ENCODE measurements at places on chromosomes 3 and 15.

DNA sequence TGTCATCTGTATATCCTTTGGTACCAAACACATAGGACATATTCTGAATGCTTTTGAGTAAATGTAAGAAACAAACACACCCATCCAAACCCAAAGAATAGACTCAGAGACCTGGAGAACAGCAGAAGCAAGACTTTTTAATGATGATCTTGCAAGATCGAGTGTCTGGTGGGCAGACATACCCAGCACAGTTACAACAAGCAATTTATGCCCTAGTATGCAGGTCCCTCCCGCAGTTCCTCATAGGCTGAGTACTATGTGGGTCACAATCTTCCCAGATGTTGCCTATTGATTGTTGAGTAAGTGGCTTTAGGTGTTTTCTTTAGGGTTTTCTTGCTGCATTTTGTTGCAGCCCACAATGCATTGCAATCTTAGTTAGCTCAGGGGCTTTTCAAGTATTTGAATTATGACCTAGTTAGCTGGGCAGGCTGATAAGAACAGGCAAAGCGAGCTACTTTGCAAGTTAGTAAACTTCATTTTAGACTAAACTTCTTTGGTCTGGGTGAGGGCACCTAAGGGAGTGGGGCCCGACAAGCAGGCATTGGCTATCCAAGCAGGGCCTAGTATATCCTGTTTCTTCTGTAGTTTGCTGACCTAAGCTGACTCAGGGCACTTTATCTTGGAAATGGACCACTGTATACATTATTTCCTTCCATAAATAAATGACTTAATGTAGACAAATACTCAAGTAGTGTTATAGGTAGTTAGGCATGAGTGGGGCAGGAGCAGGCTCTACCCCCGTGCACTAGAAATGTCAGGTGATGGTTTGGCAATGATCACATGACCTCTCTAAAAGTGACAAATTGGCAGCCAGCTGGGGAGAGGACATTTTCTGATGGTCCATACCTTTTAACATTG, 87.3 kb upstream of the LIPC start:
- H3K27me3 ChIP-seq: no peaks in the 10 kb centered on the region
- H3K27ac ChIP-seq: no peak overlapping the region
- H3K4me1 ChIP-seq: no peaks in the 10 kb centered on the region
- no peaks in the 10 kb centered on the region for H3K36me3 ChIP-seq

- H3K27ac ChIP-seq: peak overlapping the region; percentile 55
- no peaks in the 10 kb centered on the region for H3K27me3 ChIP-seq
- DNase-seq: peak; percentile 18
- no peaks in the 10 kb centered on the region for H3K36me3 ChIP-seq
Observed at GRCh38 chr3:86990012-86990733, 776 bp downstream of the VGLL3 start.

DNA sequence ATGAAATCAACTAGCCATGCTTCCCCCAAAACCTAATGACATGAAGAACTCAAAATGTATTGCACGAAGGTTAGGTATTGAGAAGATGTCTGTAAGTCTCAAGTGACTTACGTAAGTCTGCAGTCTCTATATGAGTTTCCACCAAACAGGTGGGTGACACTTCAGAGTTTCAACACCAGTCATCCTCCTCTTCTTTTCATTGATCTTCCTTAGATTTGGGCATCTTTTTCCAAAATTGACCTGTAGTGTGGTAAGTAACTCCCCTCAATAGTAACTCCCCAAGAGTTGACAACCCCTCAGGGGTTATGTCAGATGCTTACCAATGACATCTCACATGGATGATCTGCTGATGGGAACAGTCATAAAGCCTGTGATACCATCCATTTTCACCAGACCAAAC, 46.1 kb downstream of the GPR176 start:
- H3K27ac ChIP-seq: no peak overlapping the region
- no peaks in the 10 kb centered on the region for H3K27me3 ChIP-seq
- H3K4me1 ChIP-seq: no peaks in the 10 kb centered on the region
- H3K36me3 ChIP-seq: no peaks in the 10 kb centered on the region

- H3K36me3 ChIP-seq: no peaks in the 10 kb centered on the region
- no peak for DNase-seq
- no peak overlapping the region for H3K27ac ChIP-seq
- H3K4me3 ChIP-seq: no peak overlapping the region
- H3K4me1 ChIP-seq: peaks cover 2% of the 10 kb centered on the region
Observed at GRCh38 chr3:32117320-32117719, 10.9 kb downstream of the GPD1L start.

DNA sequence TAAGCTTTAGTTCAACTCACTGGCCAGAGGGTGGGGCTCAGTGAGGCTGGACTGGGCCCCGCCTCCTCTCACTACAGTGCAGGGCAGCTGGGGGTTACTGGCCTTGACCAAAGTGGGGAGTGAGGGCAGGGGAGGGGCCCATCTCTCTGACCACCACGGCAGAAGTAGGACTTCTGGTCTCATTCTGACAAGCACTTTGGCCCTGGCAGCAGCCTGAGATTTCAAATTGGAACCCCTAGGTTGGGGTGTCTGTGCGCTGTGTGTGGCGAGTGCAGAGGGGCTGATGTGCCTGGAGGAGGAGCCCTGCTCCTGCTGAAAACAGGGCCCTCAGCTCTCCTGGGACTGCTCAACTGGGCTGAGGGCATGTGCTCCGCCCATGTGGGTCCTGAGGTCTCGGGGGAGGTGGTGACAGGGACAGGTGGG, 60.3 kb upstream of the RPL32 start:
- H3K27me3 ChIP-seq: no peaks in the 10 kb centered on the region
- H3K4me3 ChIP-seq: no peak overlapping the region
- H3K27ac ChIP-seq: no peak overlapping the region

GRCh38 chr15:56844471-56844870, 74.0 kb upstream of the TCF12 start:
- peak; percentile 48 for DNase-seq
- no peaks in the 10 kb centered on the region for H3K4me1 ChIP-seq
- no peaks in the 10 kb centered on the region for H3K27me3 ChIP-seq

GRCh38 chr3:136567599-136568188, 184.5 kb downstream of the STAG1 start:
- no peak overlapping the region for H3K4me3 ChIP-seq
- DNase-seq: no peak
- no peaks in the 10 kb centered on the region for H3K4me1 ChIP-seq
- no peaks in the 10 kb centered on the region for H3K27me3 ChIP-seq
- no peak overlapping the region for H3K27ac ChIP-seq

GRCh38 chr3:10344147-10344943, 23.4 kb upstream of the SEC13 start:
- H3K4me1 ChIP-seq: no peaks in the 10 kb centered on the region
- no peak overlapping the region for H3K4me3 ChIP-seq
- no peaks in the 10 kb centered on the region for H3K27me3 ChIP-seq
- no peak overlapping the region for H3K27ac ChIP-seq

DNA sequence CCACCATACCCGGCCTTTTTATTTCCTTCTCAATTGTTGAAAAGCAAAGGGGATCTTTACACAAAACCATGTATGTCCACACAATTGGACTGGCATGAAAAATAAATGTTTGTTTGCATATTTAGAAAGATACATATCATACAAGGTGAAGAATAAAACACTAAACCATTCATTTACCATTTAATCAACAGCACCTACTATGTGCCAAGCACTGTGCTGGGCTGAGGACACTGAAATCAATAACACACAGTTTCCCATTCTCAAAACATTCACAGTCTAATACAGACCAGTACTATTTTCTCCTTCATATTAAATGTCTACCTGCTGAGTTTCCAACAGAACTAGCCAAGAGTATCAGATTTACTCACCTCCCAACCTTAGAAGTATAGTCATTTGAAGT, 84.7 kb downstream of the IGF2BP2 start:
- no peak overlapping the region for H3K27ac ChIP-seq
- DNase-seq: no peak
- no peak overlapping the region for H3K4me3 ChIP-seq
- no peaks in the 10 kb centered on the region for H3K4me1 ChIP-seq
